Glutamatergic neuron (in vitro differentiated cells): ENCODE measurements at places on chromosomes 16 and 17. TPM values are rescaled to one million over a fixed set of nuclear protein-coding genes. Genes with fewer than 3 reads are reported as not detected.

CD79B gene
- total RNA-seq = not detected

FBXL20 gene
- 31.0 TPM for total RNA-seq

TEKT1 gene
- total RNA-seq = not detected

MRM1 gene
- 2.3 TPM for total RNA-seq

SMTNL2 gene
- total RNA-seq = 22.0 TPM

LRRC37A gene
- total RNA-seq = 11.5 TPM

CCL4 gene
- not detected for total RNA-seq

RNF43 gene
- not detected for total RNA-seq

CANT1 gene
- total RNA-seq = 33.3 TPM

CENPN gene
- total RNA-seq = 9.2 TPM

LGALS9 gene
- 6.5 TPM for total RNA-seq

WDR45B gene
- 60.4 TPM for total RNA-seq

EVI2B gene
- not detected for total RNA-seq

MRPL28 gene
- total RNA-seq = 69.6 TPM

DNAH2 gene
- total RNA-seq = 0.07 TPM

PIK3R5 gene
- not detected for total RNA-seq

C16orf92 gene
- total RNA-seq = not detected

PPM1E gene
- total RNA-seq = 52.5 TPM
